ENCODE measurements at places on chromosomes 1 and 21.

- peak; percentile 30 for DNase-seq
These were observed 366.3 kb upstream of the ESRRG start for GRCh38 chr1:217089361-217090014.

GRCh38 chr1:161932668-161933067 is 91.0 kb downstream of the OLFML2B start:
- DNase-seq: no peak

DNA sequence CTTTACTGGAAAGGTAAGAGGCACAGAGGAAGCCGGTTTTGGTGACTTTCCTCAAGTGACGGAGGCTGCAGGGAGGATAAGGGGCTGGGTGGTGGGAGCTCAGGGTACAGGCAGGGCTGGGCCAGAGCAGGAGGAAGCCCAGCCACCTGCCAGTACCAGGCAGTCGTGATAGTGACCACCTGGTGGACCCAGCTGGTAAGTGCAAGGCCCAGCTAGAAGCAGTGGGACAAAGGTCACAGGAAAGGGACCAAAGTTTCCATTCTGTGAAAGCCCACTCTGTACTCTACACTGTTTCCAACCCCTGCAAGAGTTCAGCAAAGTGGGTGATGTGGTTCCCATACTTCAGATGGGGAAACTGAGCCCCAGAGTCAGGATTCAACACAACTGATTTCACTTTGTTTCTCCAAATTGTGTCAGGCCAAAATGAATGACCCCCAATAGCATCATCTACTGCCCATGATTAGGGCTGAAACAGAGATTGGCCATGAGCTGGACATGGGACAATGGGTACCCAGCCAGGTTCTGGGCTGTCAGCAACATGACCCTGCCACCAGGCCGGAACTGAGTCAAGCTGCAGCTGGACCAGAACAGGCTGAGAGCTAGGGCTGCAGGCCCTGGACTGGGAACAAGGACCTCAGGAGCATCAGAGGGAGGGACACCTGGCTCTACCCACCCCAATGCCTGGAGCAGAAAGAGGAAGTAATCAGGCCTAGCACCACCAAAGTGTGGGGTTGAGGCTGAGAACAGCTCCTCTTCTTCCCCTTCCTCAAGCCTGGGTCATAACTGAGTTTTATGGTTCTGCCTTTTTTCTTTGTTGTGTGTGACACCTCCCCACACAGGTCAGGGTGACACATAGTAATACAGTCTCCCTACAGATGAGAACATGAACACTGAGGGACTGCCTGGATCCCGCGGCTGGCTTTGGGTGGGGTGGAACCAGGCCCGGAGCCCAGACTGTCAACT is 50.2 kb downstream of the KCNN3 start:
- DNase-seq: no peak

GRCh38 chr1:221241157-221241556 is 361.9 kb downstream of the HLX start:
- no peak for DNase-seq

- peak; percentile 40 for DNase-seq
These were observed 15.7 kb downstream of the IFI6 start for GRCh38 chr1:27656157-27656893.
